ENCODE measurements at places on chromosomes 16 and 17.

- no peak for DNase-seq
Measured at GRCh38 chr17:38600906-38601305, 4.8 kb downstream of the SRCIN1 start.

DNA sequence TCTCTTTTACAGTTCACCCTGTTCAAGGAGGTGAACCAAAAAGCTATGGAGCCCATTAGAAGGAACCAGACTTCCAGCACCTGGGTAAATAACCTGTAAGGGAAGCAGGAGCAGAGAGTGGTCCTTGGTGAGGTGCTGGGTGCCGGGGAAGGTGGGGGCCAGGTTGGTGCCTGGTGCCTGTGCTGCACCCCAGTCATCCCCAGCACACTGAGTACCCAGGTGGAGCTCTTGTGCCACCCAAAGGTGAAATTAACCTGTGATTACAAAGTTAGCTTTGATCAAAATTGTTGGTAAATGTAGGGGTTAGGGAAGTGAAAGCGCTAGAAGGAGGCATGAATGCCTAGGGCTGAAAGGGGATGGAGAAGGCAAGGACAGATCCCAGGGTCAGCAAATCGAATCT is 58.6 kb downstream of the CDRT4 start:
- DNase-seq, result no peak

DNA sequence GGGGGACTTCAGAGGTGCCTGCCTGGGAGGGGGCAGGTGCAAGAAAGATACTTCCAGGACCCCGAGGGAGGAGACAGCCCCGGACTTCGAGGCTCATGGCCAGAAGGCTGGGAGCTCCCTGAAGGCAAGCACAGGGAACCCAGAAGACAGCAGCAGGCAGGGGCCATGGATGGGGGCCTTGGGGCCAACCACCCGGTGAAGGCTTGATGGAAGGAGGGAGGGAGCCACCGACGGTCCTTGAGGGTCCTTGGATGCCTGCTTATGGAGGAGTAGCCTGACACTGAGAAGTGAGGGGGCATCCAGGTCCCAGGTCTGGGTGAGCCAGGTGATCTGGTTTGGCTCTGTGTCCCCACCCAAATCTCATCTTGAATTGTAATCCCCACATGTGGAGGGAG is 89.7 kb downstream of the SEC14L1 start:
- no peak for DNase-seq

DNA sequence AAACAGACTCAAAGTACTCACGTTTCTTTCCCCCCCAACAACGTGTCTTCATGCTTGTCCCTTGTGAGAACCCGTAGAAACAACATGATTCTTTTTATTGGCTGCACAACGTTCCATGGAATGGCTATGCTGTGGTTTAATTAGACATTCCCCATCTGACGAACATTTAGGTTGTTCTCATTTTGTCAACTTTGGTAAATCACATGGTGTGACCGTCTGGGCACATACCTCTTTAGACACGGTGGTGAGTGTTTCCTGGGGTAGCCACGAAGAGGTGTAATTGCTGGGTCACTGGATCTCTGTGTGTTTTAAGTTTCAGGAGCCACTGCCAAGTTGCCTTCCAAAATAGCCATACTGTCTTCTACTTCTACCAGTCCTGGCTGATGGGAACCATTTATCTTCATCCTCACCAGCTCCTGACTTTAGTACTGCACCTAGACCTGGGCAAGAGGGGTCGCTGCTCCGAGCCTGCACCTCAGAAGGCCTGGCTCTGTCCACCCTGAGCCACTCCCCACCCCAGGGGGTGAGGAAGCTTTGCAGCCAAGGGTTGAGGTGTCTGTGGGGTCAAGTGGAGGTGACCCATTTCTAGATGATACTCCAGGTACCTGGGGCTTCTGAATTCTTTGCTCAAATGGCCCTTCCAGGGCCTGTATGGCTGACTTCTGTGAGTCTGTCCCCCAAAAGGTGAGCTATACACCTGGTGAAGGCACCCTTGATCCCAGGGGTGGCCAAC is 84.7 kb downstream of the IRX5 start:
- no peak for DNase-seq

GRCh38 chr17:31674717-31675349 is 184.2 kb downstream of the COPRS start:
- DNase-seq, result peak; percentile 90

DNA sequence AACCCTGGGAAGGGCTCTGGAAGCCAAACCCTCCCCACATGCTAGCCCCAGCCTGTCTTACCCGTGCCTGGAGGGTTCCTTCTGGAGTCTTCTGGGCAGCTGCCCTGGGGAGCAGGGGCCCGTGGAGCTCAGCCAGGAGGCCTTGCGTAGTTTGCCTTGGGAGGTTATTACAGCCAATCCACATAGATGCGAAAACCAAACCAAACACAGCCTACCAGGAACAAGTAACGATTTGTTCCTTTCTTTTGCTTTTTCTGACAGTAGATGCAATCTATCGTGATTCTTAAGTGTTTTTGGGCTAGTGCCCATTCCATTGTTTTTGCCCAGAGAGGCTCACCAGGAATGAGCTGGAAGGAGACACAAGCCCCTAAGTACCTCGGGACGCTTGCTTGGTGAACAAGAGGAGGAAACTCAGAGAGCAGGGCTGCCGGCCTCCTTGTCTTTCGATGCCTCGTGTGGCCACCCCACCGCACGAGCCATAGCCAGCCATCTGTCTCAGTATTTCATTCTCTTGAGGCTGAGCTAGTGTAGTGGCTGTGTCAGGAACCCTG is 102.7 kb upstream of the NOL11 start:
- DNase-seq, result no peak

GRCh38 chr16:19375561-19376158 is 42.0 kb upstream of the TMC5 start:
- DNase-seq, result peak; percentile 9

DNA sequence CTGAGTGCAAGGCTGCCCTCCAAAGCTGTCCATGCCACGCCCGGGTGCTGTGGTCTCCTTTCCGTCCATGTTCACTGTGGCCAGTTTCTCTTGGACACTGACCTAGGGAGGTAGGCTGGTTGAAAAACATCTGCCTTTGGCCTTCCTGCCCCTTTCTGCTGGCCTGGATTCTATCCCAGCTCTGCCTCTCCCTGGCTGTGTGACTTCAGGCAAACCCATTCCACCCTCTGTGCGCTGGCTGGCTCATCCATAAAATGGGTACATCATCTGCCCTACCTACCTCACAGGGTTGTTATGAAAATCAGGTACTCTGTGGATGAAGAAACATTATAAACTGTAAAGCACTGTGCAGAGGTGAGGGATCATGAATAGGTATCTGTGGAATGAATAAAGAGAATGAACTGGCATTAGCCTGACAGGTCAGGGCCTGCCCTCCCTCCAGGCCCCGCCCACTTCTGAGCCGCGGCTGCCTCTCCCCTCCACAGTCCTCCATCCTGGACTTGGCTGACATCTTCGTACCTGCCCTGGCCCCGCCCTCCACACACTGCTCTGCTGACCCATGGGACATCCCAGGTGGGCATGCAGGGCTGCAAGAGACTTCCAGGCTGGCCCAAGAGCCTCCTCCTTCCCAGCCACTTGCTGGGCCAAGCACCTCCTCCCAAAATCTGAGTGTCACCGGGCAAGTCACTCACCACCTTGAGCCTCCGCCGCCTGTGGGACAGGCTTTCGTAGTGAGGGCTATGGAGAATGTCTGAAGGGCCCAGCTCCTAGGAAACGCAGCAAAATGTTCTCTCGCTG is 7.0 kb upstream of the SPATA20 start:
- DNase-seq, result no peak

Measured in NCI-H226 (cell line).